ENCODE measurements at places on chromosomes 6 and 20.

GRCh38 chr6:15734118-15734897 is 71.5 kb upstream of the DTNBP1 start:
- DNase-seq = no peak

GRCh38 chr6:32086661-32087573 is 22.2 kb downstream of the TNXB start:
- no peak for DNase-seq

- no peak for DNase-seq
Measured at GRCh38 chr6:114085211-114085610, 114.3 kb upstream of the HDAC2 start.

DNA sequence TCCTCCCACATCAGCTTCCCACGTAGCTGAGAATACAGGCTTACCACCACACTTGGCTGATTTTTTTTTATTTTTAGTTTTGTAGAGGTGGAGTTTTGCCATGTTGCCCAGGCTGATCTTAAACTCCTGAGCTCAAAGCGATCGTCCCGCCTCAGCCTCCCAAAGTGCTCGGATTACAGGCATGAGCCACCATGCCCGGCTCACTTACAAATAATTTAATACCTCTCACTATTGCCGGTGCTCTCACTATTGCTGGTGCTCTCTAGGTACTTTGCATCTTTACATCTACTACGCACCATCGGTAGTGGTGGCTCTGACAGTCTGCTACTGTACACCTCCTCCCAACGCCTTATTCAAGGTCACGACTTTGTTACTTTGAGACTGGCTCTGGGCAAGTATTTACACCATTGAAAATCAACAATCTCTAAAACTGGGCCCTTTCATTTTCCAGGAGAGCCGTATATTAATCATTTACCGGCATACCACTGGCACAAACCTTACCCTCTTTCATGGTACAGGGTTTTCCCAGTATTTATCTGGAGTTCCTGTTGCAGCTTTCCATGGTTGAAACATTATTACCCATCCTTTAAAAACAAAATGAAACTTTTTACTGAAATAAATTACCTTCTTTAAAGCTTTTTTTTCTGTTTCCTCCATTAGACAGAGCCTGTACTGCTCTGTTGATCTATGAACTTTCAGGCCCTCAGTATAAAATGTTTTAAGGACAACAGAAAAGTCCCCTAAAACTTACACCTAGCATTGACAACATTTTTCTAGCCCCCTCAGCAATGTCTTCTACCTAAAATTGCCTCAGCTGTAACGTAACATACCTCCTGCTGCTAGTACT is 259.6 kb upstream of the PLCB4 start:
- DNase-seq = no peak

GRCh38 chr6:157688275-157688959 is 134.6 kb upstream of the SNX9 start:
- no peak for DNase-seq

DNA sequence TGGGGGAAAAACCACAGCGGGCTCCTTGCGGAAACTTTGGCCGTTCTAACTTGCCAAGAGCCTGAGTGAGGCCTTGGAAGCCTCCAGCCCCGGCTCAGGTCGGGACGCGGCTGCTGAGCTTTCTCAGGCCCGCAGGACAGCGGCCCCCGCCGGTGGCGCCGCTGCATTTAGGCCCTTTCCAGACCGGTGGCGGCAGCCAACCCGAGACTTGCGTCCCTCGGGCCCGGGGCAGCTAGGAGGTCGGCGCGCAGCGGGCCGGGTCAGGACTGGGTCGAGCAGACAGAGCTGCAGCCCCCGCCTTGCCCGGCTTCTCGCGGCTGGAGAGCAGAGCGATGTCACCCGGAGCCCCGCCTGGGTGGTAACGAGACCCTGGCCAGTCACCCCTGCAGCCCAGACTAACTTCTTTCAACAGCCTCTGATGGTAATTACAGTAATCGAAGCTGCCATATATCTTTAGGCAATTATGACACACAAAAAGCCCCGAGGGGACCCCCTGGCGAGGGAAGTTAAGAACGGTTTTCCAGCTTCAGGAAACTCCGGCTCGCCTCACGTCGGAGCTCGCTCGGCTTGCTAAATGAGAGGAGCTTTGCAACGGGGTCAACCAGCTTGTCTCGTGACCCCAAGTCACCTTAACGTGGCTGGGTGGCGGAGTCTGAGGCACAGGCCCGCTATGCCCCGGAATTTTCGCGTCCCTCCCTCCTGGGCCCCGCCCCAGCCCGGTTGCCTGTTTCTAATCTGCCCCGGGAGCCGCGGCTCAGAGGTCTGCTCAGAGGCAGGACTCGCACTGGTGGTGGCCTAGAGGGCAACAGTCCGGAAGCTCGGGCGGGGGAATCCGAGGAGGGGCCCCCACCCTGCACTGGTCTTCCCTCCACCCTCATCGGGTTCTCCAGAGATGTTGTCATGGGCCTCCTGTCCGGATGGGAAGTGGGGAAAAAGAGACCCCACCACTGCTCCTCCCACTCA is 3.0 kb downstream of the NR2E1 start:
- no peak for DNase-seq

GRCh38 chr6:161088676-161089328 is 97.2 kb downstream of the MAP3K4 start:
- no peak for DNase-seq
